Skin of body (tissue), 3 donors: ENCODE measurements at places on chromosomes 11 and 22. TPM values are rescaled to one million over a fixed set of nuclear protein-coding genes. Genes with fewer than 3 reads are reported as not detected.
A peak's percentile ranks its signal among the peaks of the same experiment; 100 is the strongest.

- no peak for DNase-seq
Measured at GRCh38 chr11:117515892-117516787, 188.5 kb downstream of the CEP164 start.

- DNase-seq = no peak
Measured at GRCh38 chr11:115579181-115579825, 75.1 kb upstream of the CADM1 start.

- no peak for DNase-seq
Measured at GRCh38 chr11:100670140-100670539, 16.9 kb upstream of the ARHGAP42 start.

GRCh38 chr11:40140560-40140959 lies 1318.9 kb downstream of the LRRC4C start:
- no peak for DNase-seq

DNA sequence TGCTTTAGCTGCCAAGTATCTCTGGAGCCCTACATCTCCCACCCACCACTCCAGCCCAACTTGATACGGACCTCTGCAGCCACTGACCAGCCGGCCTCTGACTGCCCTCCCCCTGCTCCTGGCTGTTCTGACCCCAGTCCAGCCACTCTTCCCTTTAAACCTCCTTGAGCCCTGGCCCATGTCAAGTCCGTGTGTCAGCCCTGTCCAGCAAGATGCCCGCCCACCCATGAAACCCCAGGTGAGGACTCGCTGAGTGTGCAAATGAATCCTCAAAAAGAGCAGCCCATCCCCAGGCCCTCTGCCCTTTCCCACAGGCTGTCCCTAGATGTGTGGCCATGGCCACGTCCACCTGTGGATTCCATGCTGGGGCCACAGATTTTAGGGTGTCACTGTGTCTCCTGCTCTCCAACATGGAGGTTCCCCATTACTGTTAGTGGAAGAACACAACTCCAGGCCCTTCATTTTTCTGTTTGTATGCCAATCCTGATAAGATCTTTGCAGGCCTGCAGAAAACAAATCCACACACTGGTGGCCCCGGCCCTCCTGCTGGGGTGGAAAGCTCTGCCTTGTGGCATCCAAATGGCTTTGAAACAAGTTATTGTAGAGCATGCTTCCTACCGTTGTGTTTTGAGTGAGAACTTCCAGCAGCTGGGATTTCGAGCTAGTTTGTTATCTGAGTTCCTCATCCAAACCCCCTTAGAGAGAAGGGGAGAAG lies 22.7 kb upstream of the ADORA2A start:
- DNase-seq = no peak

DNA sequence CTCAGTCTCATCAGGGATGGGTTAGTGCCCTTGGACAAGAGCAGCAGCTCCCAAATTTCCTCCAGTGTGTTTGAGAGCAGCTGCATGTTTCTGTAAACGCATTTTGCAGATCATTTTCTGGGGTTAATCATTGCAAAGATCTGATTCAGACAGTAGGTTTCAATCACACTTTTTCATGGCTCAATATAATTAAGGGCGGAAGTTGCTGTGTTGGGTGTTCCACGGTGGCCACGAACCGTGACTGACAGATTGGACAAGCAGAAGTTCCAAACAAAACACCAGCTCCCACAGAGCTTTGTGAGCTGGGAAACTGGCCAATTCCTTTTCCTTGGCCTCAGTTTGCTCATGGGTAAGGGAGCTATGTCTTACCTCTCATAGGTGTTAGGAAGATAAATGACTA lies 8.4 kb upstream of the RASSF10 start:
- DNase-seq = no peak

GRCh38 chr11:134705858-134706257 lies 293.8 kb upstream of the B3GAT1 start:
- DNase-seq = no peak

GRCh38 chr22:28949788-28950187 lies 66.4 kb downstream of the ZNRF3 start:
- peak; percentile 6 for DNase-seq

GRCh38 chr11:119991022-119991404 lies 146.9 kb downstream of the TRIM29 start:
- no peak for DNase-seq

- no peak for DNase-seq
Measured at GRCh38 chr11:44572884-44573283, 7.4 kb downstream of the CD82 start.

- no peak for DNase-seq
Measured at GRCh38 chr11:130518164-130518680, 69.8 kb downstream of the ADAMTS15 start.

DNA sequence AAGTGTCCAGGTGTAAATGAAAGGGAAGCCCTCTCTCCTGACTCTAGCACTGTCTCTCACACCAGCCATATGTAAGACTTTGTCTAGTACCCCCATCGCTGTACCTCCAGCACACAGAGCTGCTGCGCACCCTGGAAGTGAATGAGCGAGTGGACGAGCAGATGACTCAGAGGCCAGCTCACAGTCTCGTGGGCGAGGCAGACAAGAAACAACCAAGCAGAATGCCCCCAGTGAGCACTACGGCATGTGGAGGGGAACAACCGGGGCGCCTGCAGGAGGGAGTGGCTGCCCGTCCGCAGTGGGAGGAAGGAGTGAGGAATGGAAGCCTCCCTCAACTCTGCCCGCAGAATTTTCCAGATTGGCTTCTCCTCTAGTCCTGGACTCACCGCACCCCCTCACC lies 46.4 kb downstream of the MCM5 start:
- no peak for DNase-seq

GRCh38 chr11:22554221-22554620 lies 71.4 kb downstream of the FANCF start:
- DNase-seq = no peak

DNA sequence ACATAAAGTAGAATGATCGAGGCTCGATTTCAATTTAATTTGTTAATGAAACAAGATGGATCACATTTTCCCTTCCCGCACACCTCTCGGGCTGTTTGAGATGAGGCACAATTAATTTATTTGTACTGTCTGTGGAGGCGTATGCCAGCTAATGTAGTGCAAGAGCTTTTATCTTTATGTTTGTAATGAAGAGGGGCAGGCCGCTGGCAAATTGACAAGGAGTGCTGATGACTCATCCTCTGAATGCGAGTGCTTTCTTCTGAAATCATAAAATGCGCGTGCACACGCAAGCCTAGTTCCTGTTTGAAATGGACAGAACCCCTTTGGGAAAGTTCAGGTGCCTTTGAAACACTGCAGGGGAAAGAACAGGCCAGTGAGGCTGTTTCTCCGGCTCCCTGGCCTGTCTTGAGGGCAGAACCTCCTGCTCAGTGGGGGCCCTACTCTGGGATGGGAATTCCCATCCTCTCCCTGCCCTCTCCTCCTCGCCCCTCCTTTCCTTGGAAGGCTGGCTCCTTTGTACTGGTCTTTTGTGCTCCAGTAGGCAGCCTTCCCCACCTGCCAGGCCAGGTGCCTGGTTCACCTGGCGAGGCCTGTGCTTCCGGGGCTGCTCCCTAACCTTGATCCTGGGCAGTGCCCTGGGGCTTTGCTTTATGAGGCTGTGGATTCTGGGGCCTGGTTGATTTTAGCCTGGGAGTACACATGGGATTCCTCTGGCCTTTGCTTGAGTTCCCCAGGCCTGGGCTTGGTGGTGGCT lies 50.3 kb downstream of the TEAD1 start:
- peak; percentile 67 for DNase-seq

DNA sequence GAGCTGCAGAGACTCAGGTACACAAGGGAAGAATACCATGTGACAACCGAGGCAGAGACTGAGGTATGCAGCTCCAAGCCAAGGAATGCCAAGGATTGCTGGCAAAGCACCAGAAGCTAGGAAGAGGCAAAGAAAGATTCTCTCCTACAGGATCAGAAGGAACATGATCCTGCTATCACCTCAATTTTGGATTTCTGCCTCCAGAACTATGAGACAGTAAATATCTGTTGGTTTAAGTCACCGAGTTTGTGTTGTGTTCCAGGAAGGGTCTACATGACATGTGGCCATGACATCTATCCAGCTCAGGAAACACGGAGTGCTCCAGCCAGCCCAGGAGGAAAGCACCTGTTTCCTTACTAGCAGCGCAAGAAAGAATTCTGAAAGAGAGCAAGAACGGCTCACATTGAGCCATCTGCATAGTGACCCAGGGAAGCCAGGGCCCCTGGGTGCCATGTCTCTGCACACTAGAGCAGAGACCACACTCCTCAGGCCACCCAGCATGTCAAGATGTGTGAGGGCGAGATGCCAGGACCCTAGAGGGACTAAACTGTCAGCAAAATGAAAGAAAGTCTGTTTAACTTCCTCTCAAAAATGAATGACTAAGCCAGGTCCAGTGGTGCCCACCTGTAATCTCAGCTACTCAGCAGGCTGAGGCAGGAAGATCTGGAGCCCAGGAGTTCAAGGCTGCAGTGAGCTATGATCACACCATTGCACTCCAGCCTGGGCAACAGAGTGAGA lies 35.6 kb upstream of the GALNT18 start:
- DNase-seq = no peak

DNA sequence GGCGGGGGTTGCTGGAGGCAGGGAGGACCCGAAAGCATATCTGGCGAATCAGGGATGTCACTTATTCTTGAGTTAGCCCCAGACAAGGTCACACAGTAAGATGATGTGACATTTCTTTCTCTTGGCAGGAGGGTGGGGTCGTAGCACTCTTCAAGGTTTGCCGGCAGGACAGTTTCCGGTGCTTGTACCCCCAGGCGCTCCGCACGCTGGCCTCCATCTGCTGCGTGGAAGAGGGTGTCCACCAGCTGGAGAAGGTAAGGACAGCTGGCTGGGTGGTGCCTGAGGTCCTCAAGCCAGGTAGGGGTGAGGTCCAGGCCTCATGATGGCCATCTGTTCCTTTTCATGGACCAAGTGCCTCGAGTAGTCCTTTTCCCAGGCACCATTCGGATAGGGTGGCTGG lies 86.0 kb downstream of the INSC start:
- no peak for DNase-seq

GRCh38 chr11:102071497-102072472 lies 24.5 kb downstream of the CFAP300 start:
- no peak for DNase-seq

DNA sequence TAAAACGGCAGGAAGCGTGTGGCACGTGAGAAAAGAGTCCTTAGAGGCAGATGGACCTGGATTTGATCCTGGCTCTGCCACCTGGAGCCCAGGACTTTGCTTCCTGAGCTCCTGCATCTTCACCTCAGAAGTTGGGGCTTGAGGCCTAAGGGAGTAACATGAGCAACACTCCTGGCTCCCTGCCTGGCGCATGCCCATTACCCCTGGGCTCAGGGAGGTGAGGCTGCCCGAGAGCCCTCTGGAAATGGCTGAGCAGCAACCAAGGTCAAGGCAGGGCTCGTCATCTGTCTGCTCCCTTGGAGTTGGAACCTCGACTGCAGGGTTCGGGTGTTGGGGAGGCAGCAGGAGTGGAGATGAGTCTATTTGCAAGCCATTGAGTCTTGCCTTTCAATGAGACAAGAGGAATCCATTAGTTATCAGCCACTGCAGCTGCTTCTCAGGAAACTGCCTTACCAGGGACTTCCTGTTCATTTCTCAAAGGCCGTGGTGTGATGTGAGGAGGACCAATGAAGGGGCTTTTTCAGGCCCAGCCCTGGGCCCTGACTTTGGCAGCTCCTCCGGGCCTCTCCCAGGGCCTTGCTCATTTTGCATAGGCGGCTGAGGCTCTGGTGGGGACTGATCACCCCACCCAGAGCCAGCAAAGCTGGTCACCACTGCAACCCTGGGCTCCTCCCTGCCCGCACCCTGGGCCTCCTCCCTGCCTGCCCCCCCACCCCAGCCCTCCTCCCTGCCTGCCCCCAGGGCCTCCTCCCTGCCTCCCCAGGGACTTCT lies 6.4 kb downstream of the FADS2 start:
- DNase-seq = peak; percentile 80

DNA sequence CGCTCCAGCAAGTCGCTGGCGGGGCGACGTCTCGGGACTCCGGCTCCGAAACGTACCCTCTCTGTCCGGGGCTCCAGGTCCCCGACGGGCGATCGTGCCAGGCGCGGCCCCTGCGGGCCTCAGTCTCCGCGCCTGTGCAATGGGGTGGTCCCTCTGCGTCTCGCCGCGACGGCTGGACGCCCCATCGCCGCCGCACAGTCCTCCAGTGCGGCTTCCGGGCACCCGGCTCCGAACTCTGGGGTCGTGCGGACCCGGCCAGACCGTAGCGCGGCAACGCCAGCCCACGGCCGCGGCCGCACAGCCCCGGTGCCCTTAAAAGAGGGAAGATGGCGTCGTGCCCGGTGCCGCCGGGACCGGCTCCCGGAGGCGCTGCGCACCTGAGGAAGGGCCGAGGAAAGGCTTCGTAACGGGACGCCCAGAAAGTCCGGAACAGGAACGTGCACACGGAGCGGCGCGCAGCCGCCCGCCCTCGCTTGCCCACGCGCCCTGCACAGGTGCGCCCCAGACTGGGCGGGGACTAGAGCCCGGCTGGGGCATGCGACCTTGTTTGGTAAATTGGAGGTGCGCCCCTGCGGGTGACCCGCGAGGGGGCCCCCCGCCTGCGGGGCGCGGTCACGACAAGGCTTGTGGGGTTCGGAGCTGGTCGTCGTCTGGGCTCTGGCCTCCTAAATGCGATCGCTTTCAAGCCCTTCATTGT lies 525 bp downstream of the BIK start:
- DNase-seq = no peak

- peak; percentile 49 for DNase-seq
Measured at GRCh38 chr11:103624708-103625623, 411.5 kb upstream of the DDI1 start.

- no peak for DNase-seq
Measured at GRCh38 chr11:77127920-77128691, at the start of gene MYO7A. Gene MYO7A (plus strand): TSS chr11:77128246. CDS start chr11:77130635, 2,389 bp downstream.

GRCh38 chr11:22707119-22707899 lies 40.9 kb downstream of the GAS2 start:
- DNase-seq = no peak

DNA sequence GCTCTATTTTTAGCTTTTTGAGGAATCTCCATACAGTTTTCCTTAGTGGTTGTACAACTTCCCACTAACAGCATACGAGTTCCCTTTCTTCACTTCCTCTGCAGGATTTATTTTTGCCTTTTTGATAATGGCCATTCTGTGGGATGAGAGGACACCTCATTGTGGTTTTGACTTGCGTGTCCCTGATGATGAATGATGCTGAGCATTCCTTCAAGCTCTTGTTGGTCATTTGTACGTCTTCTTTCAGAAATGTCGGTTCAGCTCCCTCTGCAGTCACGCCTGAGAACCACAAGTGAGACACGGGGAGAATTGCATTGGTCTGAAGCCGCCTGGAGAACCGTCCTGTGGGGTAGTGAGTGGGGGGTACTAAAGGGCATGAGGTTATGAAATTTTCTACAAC lies 2.0 kb upstream of the KRTAP5-10 start:
- DNase-seq = no peak

The DDTL gene
- total RNA-seq = 0.20 TPM

The RCOR2 gene
- total RNA-seq = 2.1 TPM

The KRTAP5-9 gene
- not detected for total RNA-seq

The APOL4 gene
- total RNA-seq = 16.1 TPM

The CHRDL2 gene
- 0.30 TPM for total RNA-seq

The C11orf21 gene
- total RNA-seq = 2.0 TPM

The NECTIN1 gene
- total RNA-seq = 29.9 TPM

The SMTN gene
- total RNA-seq = 100 TPM

The SLC29A2 gene
- 0.89 TPM for total RNA-seq

The SLC5A4 gene
- total RNA-seq = 0.79 TPM

The TNNT3 gene
- total RNA-seq = 428 TPM

The OR10A2 gene
- total RNA-seq = not detected

The PVALB gene
- total RNA-seq = not detected

The NXPE1 gene
- not detected for total RNA-seq

The PIWIL4 gene
- total RNA-seq = 6.2 TPM

The HBD gene
- total RNA-seq = not detected

The RAB36 gene
- 2.3 TPM for total RNA-seq

The EXPH5 gene
- total RNA-seq = 17.6 TPM

The GSTT2 gene
- total RNA-seq = not detected

The MPZL2 gene
- 56.5 TPM for total RNA-seq

The C11orf16 gene
- total RNA-seq = not detected
